Heart right ventricle (tissue), 16 donors: ENCODE measurements at places on chromosomes 5 and 9. TPM values are rescaled to one million over a fixed set of nuclear protein-coding genes. Genes with fewer than 3 reads are reported as not detected.

Gene ADCY2
- total RNA-seq = 0.90 TPM

Gene CPEB4
- 154 TPM for total RNA-seq

Gene KIF24
- 0.41 TPM for total RNA-seq

Gene C9orf43
- 0.37 TPM for total RNA-seq

Gene DAB2
- total RNA-seq = 27.9 TPM

Gene LAMC3
- 5.4 TPM for total RNA-seq

DNA sequence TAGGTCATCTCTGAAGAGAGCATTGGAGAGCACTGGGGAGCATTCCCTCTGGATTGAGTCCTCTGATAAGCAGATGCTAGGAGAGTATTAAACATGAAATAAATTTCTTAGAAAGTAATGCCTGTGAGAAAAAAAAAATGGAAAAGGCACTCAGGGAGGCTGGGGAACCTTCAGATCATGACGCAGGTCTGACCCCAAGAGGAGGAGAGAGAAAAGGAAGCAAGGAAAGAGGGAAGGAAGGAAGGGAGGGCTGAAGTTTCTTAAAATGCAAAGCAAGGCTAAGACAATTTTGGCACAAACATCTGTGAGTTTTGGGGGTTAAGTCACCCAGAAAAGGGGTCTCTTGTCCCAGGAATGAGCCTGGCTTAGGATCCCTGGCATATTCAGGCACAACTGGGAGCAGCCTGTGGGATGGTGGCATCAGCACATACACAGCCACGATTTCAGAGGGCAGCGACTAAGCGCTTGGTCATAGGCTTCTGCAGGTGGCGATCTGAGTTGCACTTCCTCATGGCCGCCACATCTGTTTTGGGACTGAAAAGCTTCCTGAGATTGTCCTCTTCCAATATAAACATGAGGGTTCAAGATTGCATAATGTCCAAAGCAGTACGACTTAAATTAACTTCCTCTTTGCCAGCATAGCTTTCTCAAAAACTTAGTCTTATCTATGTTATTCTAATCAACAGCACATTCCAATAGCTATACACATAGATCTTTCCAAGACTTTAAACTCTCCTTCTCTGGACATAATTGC is 692.7 kb downstream of the DNAH5 start:
- no peak overlapping the region for H3K27ac ChIP-seq
- no peaks in the 10 kb centered on the region for H3K27me3 ChIP-seq
- H3K36me3 ChIP-seq = no peaks in the 10 kb centered on the region

DNA sequence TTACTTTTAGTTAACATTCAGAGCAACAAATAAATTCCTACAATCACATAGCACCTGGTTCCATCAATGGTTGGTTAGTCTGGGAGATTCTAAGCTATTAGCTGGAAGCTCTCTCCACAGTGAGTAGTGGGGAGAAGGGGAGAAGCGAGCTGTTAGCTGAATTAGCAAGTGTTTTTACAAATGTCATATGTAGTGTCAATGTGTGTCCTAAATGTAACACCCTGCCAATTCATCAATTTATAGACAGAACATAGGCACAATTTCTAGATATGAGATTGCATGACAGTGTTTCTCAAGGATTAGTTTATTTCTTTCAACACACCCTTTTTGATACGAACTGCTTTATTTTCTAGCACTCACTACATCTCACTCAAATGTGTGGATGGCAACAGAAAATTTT is 349.0 kb downstream of the PDE4D start:
- H3K36me3 ChIP-seq = no peaks in the 10 kb centered on the region
- H3K27ac ChIP-seq = no peak overlapping the region
- H3K4me3 ChIP-seq = no peak overlapping the region
- no peaks in the 10 kb centered on the region for H3K27me3 ChIP-seq
- DNase-seq = no peak
- H3K4me1 ChIP-seq = peaks cover 26% of the 10 kb centered on the region

DNA sequence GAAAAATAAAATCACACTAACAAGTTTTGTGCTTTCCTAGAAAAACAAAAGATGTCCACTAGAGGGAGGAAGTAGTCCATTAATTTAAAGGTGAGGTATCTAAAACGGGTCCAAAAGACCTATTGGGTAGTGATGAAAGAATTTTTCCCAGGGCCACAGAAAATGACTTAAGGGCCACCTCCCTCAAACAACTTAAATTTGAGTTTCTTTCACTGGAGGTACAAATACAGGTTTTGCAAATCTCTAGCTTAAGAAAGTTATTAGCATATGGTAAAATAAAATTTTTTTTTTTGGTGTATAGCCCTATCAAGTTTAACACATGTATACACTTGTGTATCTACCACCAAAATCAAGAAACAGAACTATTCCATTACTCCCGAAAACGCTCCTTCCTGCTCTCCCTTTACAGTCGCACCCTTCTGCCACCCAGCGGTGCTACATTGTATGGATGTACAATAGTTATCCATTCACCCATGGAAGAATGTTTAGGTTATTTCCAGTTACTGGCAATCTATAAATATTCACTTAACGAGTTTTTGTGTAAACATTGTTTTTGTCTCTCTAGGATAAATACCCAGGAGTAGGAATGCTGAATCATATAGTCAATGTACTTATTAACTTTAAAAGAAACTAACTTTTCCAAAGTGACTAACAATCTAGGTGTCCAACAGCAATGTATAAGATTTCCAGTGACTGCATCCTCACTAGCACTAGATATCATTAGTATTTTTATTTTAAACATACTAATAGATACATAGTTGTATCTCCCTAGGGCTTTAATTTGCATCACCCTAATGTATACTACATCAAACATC is 21.9 kb downstream of the DEPDC1B start:
- H3K4me3 ChIP-seq = no peak overlapping the region
- no peaks in the 10 kb centered on the region for H3K27me3 ChIP-seq
- H3K27ac ChIP-seq = no peak overlapping the region
- H3K4me1 ChIP-seq = no peaks in the 10 kb centered on the region

DNA sequence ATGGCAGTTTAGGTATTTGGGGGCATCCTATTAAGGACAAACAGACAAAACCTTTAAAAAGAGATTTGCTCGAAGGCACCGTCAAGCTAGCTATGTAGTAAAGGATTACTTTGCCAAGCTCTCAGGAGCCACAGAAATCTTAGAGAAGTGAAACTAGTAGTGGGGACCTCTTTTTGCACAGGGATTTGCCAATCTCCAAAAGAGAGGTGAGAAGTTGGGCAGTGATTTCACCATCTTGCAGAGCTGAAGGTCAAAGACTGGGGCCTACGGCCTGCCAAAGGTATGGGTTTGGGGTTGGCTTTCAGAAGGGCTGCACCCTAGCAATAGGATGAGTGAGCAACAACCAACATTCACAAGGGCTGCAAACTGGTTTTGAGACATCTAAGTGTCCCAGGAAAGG is 1.6 kb upstream of the FCN1 start:
- H3K4me1 ChIP-seq = no peaks in the 10 kb centered on the region
- no peak overlapping the region for H3K4me3 ChIP-seq
- no peak for DNase-seq
- no peak overlapping the region for H3K27ac ChIP-seq

- no peaks in the 10 kb centered on the region for H3K27me3 ChIP-seq
- H3K4me1 ChIP-seq = no peaks in the 10 kb centered on the region
- no peaks in the 10 kb centered on the region for H3K36me3 ChIP-seq
- peak; percentile 67 for DNase-seq
Observed at GRCh38 chr9:97398999-97399758, 12.7 kb upstream of the TDRD7 start.

- no peak overlapping the region for H3K27ac ChIP-seq
- H3K36me3 ChIP-seq = no peaks in the 10 kb centered on the region
- no peak for DNase-seq
- no peak overlapping the region for H3K4me3 ChIP-seq
Observed at GRCh38 chr9:113650207-113651131, 186.9 kb downstream of the RGS3 start.

DNA sequence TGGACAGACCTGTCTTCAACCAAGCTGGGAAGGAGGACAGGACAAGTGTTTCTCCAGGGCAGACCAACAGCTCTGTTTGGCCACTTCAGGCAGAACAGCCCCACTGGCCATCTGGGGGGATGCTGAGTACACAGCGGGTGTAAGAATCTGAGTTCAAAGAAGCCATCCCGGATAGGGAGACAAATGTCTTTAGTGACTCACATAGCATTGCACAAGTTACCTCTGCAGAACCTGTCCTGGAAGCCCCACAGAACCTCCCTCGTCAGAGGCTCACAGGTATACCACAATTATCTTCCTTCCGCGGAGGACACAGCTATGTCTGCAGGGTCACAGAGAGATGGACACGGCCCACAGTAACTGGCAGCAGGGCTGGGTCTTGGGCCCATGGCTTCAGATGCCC is 2.0 kb downstream of the OR2V2 start:
- no peaks in the 10 kb centered on the region for H3K36me3 ChIP-seq
- no peak for DNase-seq
- H3K4me1 ChIP-seq = peaks cover 13% of the 10 kb centered on the region
- peaks cover 76% of the 10 kb centered on the region for H3K27me3 ChIP-seq
- H3K27ac ChIP-seq = no peak overlapping the region
- no peak overlapping the region for H3K4me3 ChIP-seq

- H3K27me3 ChIP-seq = no peaks in the 10 kb centered on the region
- DNase-seq = no peak
- no peaks in the 10 kb centered on the region for H3K4me1 ChIP-seq
- no peaks in the 10 kb centered on the region for H3K36me3 ChIP-seq
- no peak overlapping the region for H3K27ac ChIP-seq
- H3K4me3 ChIP-seq = no peak overlapping the region
Observed at GRCh38 chr9:121807823-121808278, 156.4 kb downstream of the DAB2IP start.

DNA sequence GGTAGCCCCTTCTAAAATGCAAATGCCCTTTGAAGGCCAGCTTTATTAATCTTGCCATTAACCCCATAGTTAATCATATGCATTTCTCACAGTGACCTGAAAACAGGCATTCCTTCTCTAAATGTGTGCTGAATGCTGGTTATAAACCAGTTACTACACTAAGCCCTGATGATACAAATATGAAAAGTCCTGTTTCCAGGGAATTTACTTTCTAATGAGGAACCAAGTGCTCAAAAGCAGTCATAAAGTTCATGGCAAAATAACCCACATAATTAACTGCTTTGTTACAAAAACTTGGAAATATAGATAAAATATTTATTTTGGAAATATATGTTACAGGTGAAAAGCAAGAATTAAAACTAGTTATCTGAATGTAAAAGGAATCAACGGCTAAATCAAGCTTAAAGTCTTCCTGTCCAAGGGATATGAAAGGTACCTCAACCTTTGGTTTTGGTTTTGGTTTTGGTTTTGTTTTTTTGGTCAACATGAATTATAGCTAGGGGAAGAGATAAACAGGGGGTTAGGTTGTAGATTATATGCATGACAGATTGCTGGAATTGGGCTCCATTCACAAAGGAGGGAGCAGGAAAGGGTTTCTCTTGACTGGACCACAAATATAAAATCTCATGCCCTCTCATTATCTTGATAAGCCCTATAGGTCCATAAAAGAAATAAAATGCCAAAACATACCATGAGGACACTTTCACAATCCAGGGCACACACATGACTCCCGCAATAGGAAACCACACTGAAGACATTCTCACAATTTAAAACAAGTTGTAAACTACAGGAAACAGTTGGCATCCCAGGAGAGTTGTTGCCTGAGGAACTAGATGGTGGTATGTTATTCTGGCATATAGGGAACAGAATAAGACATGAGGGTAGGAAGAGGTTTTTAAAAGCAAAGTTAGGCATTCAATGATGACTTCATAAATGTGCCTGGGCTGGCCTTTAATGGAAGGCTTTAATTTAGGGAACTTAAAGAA is 46.7 kb upstream of the MACIR start:
- peaks cover under 1% of the 10 kb centered on the region for H3K36me3 ChIP-seq
- H3K27ac ChIP-seq = no peak overlapping the region
- no peak overlapping the region for H3K4me3 ChIP-seq
- no peak for DNase-seq
- H3K4me1 ChIP-seq = peaks cover 15% of the 10 kb centered on the region

DNA sequence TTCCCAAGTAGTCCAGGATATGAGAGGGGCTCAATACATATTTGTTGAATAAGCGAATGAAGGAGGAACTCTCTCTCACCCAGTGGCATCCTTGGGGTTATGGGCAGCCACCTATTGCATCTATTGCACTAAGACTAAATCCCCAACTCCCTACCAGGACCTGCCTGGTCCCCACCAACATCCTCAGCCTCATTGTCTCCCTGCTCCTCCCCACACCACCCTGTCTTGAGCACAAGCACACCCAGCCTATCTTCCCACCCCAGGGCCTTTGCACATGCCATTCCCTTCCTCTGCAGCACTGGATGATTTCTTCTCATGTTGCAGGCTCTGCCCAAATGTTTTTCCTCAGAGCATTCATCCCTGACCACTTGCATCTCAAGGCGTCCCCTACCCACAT is 133.8 kb downstream of the BARX1 start:
- H3K27me3 ChIP-seq = peaks cover 43% of the 10 kb centered on the region
- no peak overlapping the region for H3K4me3 ChIP-seq
- no peak for DNase-seq

- H3K36me3 ChIP-seq = peaks cover 43% of the 10 kb centered on the region
- H3K27me3 ChIP-seq = no peaks in the 10 kb centered on the region
- H3K27ac ChIP-seq = no peak overlapping the region
- no peaks in the 10 kb centered on the region for H3K4me1 ChIP-seq
Observed at GRCh38 chr9:77725820-77726219, 77.7 kb upstream of the GNA14 start.

GRCh38 chr5:60700416-60700757 is 421 bp upstream of the DEPDC1B start:
- no peak for DNase-seq
- peak overlapping the region; percentile 98 for H3K4me3 ChIP-seq
- peaks cover 21% of the 10 kb centered on the region for H3K4me1 ChIP-seq
- no peaks in the 10 kb centered on the region for H3K27me3 ChIP-seq
- H3K36me3 ChIP-seq = no peaks in the 10 kb centered on the region

DNA sequence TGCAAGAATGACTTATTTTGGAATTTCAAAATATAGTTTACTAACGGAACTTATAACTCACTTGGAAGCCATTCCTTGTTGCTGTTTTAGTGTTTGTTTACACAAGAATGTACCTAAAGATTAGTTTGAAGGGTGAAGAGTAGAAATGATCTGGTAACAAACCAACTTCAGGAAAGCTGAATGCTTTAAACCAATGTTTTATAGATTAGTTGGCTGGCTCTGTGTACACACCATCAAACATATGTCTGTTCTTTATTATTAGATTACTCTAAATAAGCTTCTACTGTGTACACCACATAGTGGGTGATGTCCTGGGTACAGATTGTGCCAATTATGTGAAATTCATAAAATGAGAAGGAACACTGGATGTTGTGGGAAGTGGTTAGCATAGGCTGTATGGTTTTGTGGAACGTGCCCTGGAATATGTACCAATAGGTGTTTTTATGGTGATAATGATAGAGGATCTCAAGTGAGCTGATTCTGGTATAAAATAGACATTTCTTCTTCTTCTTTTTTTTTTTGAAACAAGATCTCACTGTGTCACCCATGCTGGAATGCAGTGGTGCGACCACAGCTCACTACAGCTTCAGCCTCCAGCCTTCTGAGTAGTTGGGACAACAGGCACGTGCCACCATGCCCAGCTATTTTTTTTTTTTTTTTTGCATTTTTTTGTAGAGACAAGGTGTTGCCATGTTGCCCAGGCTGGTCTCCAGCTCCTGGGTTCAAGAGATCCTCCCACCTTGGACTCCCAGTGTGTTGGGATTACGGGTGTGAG is 109.3 kb upstream of the DHFR start:
- no peak overlapping the region for H3K27ac ChIP-seq
- H3K27me3 ChIP-seq = no peaks in the 10 kb centered on the region
- no peak for DNase-seq
- H3K4me1 ChIP-seq = no peaks in the 10 kb centered on the region

- H3K27ac ChIP-seq = no peak overlapping the region
- no peaks in the 10 kb centered on the region for H3K27me3 ChIP-seq
- H3K36me3 ChIP-seq = no peaks in the 10 kb centered on the region
- no peak for DNase-seq
Observed at GRCh38 chr5:99605904-99606303, 677.1 kb upstream of the CHD1 start.

- no peak overlapping the region for H3K27ac ChIP-seq
- no peaks in the 10 kb centered on the region for H3K36me3 ChIP-seq
Observed at GRCh38 chr9:84276741-84277140, 63.8 kb downstream of the SLC28A3 start.
